Activated CD8-positive, alpha-beta memory T cell treated with anti-CD3 and anti-CD28 coated beads, Interleukin-2, amount 50 U/mL, for 48 hours (primary cell): ENCODE measurements at places on chromosomes 6 and 20.
A peak's percentile ranks its signal among the peaks of the same experiment; 100 is the strongest.

GRCh38 chr6:159110013-159110412, 59.2 kb upstream of the FNDC1 start:
- DNase-seq = peak; percentile 56

GRCh38 chr6:84652356-84653026, 111.9 kb downstream of the TBX18 start:
- DNase-seq = no peak

DNA sequence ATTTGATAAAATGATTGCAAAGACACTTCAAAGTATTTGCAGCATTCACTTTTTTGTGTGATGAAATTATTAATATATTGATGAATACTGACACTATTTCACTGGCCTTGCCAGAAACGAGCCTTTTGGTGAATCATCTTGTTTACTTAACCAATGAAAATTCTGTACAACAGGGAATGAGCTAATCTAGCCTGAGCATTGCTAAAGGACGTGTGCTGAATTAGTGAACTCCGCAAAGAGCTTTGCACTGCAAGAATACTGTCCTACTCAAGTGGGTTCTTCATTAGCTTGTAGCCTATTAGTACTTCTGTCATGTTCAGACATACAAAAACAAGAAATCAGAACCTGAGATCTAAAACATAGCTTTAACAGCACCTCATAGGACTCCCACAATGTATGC, 172.0 kb upstream of the NRSN1 start:
- DNase-seq = no peak

DNA sequence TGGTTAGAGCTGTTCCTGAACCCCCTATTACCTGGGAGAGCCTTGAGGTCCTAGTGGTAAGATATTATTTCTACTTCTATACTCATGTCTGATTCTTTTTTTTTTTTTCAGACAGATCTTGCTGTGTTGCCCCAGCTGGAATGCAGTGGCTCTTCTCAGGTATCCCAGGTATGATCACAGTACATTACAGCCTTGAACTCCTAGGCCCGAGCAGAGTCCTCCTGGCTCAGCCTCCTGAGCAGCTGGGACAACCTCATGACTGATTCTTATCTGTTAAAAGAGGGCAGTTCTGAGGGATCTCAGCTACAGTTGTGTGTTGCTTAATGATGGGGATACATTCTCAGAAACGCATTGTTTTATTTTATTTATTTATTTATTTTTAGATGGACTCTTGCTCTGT, 30.2 kb downstream of the BAK1 start:
- DNase-seq = no peak

GRCh38 chr6:116018976-116019375, 41.7 kb downstream of the FRK start:
- DNase-seq = no peak

DNA sequence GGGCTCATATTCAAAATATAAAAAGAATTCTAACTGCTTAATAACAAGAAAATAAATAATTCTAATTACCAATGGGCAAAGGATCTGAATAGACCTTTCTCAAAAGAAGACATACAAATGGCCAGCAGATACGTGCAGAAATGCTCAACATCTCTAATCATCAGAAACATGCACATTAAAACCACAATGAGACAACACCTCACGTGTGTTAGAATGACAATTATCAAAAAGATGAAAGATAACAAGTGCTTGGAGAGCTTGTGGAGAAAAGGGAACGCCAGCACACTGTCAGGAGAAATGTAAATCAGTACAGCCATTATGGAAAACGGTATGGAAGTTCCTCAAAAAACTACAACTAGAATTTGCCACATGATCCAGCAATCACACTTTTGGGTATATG, 53.6 kb downstream of the MBOAT1 start:
- no peak for DNase-seq
